ENCODE measurements at places on chromosomes 1 and 21.

DNA sequence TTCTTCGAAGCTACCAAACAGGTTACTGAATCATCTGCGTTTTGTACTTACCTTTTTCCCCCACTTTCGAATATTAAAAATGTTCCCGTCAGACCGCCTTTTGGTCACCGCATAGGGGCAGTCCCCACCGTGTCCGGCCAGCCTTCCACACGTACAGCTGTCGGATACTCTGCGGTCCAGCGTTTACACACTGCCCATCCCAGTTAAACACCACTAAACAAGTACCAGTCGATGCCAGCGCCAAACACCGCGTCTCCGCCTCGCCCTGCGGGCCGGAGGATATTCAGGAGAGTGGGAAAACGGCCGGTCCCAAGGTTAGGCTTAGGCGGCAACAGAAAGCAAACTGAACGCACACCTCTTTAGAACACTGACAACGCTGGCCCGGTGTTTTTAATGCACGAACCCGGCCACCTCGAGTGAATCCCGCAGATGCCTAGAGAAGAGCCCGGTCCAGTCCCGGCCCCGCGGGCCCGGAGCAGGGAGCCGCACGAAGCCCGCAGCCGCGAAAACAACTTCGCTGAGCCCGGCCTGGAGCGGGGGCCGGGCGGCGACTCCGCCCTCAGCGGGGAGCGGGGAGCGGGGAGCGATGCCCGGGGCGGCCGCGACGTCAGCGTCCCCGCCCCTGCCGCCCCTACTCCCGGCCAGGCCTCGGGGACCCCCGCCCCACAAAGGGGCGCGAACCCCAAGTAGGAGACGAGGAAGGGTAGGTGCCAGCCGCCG is 730 bp upstream of the PHF13 start:
- peak; percentile 62 for DNase-seq

- no peak for DNase-seq
Measured at GRCh38 chr1:167463080-167463479, 55.2 kb downstream of the CD247 start.

GRCh38 chr1:26811057-26811456 is 15.4 kb upstream of the ZDHHC18 start:
- no peak for DNase-seq

- no peak for DNase-seq
Measured at GRCh38 chr1:41360074-41360785, 1.0 kb upstream of the FOXO6 start.

DNA sequence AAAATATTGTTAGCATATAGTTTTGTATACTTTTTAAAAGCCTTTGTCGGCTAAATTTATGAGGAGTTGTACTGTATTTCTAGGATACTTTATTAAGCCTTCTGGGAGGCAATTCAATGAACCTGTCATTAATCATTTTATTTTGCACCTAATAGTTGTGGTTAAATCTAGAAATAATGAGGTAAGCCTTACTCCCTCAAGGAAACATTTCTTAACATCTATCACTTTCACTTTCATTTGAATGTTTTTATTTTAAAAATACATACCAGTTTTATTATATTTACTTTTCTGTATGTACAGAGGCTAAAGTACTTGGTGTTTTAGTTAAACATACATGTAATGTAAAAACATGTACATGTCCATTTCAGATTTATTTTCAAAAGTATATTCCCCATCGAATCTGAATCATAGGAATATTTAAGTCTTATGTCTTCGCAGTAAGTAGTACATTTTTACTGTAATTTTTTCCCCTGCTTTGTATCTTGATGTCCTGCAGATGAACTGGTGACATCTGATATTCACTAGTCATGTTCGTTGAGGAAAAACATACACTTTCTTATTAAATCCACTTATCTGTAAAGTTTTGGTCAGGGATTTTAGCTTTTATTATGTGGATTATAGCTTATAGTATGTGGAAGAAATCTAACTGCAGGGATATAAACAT is 82.8 kb downstream of the DISP1 start:
- DNase-seq = no peak

DNA sequence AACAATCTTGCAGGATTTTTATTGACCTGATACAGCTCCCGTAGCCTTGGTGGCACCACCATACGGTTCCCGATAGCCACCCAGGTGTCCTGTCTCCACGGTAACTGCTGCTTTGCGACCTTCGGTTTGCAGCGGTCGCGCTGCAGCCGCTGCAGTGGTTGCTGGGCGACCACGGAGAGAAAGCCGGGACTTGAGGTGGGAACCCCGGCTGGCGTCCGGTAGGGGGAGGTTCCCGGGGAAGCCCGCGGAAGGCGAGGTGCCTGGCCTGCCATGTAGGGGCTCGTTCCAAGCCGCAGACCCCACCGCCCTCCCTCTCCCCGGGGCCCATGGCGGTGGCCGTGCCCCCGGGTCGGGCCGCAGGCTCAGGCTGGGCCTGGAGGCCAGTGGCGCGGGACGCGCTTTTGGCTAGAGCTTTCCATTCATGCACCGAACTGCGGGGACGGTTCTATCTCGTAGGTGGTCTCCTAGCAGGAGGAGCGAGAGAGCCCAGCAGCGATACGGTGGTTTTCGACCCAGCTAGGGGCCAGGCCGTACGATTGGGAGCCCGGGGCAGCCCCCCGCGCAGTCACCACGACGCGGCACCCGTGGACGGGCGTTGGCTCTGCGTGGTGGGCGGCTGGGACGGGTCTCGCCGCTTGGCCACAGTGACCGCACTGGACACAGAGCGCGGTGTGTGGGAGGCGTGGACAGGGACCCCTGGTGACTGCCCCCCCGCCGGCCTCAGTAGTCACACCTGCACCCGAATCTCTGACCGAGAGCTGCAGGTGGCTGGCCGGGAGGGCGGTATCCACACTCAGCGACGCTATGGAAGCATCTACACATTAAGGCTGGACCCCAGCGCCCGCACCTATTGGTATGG is at the start of gene KLHDC9:
KLHDC9 (plus strand) TSS at position 152 of the 859 bp plus-strand sequence; CDS start at position 327, 175 bp downstream.
- DNase-seq = peak; percentile 67

DNA sequence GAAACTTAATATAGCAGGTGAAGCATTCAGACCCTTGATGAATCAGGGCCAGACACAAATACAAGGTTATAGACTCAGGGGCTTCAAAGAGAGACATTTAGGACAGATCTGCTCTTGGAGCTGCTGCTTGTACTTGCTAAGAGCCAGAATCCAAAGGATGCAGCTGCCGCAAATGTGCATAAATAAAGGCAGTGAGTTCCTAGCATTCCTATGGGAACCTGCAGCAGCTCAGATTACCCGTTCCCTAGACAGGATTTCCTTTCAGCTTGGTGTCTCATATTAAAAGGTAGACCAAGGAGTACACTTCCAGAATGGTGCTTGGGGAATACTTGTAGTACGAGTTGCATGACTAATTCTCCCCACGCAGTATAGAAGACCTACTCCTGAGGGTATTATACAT is 9.7 kb upstream of the LRRC53 start:
- no peak for DNase-seq

GRCh38 chr1:160104486-160104885 is 6.1 kb upstream of the IGSF8 start:
- DNase-seq = no peak

GRCh38 chr1:79460773-79461436 is 454.4 kb upstream of the ADGRL4 start:
- no peak for DNase-seq

- no peak for DNase-seq
Measured at GRCh38 chr1:201095581-201095980, 16.6 kb downstream of the CACNA1S start.

DNA sequence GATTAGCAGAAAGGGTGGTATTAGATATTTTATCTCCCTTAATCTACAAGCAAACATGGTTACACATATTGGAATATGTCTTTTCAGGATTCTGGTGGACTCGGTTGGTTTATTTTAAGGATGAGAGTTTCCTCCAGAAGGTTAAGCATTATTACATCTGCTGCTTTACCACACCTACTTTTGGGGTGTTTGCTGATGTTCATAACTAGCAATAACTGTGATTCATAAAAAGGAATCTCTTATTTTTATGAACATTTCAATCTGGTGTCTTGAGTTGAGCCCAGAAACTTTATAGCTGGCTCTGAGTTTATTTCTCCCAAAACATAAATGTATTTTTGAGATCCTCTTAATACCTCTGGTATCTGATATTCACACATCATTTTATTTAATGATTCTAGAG is 82.7 kb downstream of the LRRC8D start:
- DNase-seq = no peak

DNA sequence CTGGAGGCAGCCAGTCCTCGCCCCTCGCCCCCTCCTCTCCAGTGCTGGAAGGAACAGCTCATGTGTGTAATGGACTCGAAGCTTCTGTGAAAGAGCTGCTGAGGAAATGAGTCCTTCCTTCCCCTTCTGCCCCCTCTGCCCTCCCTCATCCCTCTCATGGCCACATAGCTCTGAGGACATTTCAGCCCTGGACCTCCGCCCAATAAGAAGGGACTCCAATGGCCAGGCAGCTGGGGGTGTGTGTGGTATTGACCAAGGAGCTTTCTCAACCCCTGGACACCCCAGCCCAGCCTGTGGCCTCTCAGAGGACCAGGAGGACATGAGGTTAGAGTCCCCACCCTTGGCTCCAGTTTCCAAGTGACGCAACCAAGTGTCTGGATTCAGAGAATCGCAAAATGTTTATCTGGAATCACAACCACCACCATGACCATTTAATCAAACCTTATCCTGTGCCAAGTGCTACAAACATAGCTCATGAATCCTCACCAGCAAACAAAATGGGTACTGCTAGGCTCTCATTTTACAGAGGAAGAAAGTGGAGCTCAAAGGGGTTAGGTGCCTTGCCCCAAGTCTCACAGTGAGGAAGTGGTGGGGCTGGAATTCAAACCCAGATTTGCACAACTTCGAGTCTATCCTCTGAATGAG is 47.8 kb upstream of the ECE1 start:
- no peak for DNase-seq

GRCh38 chr1:46496505-46496904 is 6.9 kb downstream of the DMBX1 start:
- DNase-seq = no peak

DNA sequence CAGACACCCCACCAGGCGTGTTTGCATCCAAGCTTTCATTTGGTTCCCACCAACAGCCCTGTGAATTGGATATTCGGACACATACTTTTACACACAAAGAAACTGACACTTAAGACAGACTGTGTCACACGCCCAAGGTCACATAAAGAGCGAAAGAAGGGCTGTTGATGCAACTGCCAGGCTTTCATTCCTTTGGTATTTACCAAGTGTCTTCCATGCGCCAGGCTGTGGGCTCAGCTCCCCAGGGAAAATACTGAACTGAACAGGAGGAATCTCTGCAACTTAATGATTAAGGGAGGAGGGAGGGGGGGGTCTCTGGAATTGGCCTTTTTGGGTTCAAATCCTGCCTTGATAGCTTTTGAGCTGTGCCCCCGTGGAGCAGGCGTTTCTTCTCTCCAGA is 122.8 kb downstream of the ACTL8 start:
- DNase-seq = no peak

GRCh38 chr21:26800001-26800400 is 45.2 kb downstream of the ADAMTS1 start:
- DNase-seq = no peak

DNA sequence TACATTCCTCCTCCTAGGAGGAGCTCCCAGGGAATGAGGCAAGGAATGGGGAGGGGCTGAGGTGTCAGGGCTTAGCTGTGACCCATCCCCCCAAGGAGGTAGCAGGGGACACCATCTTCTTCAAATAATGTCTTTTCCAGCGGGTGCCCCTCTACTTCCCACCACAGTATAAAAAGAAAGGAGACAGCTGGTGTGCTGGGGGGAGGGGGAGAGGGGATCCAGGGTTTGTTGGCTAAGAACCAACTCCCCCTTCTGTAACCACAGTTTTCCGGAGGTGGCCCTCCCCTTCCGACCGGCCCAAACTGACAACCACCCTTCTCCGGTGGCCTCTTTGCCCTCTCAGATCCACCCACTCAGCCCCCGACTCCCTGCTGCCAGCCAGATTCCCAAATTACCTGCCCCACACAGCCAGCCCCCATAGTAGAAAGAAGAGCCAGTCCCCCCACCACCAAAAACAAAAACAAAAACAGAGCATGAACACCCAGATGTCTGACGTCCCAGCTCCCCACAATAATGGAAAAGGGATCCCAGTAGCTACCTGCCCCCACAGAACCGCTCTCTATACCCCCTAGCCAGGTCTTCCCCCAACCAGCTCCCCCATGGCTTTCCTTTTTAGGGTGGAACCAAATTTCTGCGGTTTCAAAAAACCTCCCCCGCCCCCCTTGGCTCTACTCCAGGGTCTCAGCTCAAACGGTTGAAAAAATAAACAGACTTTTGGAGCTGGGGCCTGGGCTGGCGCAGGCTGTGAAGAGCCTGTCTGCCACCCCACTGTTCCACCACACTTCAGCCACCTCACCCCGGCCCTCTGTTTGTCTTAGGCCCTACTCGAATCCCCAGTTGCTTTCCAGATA is 2.1 kb downstream of the ARHGEF2 start:
- DNase-seq = peak; percentile 55

- DNase-seq = no peak
Measured at GRCh38 chr1:2327841-2328240, 63.5 kb downstream of the MORN1 start.

GRCh38 chr21:28899744-28900143 is 92.9 kb downstream of the LTN1 start:
- DNase-seq = peak; percentile 24

DNA sequence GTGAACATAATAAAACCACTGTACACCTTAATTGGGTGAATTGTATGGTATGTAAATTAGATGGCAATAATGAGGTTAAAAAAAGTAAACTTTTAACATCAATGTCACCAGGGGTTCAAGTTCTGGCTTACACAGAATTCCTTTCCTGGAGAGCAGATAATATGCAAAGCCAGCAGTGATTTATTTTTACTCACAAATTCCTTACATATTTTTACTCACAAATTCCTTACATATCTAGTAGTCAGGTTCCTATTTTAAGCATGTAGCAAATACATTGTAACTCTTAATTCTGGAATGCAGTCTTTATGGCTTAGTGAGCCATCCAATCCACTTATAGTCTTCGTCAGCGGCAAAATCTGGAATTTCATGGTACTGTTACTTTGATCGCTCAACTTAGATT is 1.3 kb upstream of the UBE4B start:
- no peak for DNase-seq

GRCh38 chr21:41289431-41289830 is 27.2 kb upstream of the FAM3B start:
- DNase-seq = no peak

- no peak for DNase-seq
Measured at GRCh38 chr21:41774467-41775148, 7.8 kb upstream of the RIPK4 start.

DNA sequence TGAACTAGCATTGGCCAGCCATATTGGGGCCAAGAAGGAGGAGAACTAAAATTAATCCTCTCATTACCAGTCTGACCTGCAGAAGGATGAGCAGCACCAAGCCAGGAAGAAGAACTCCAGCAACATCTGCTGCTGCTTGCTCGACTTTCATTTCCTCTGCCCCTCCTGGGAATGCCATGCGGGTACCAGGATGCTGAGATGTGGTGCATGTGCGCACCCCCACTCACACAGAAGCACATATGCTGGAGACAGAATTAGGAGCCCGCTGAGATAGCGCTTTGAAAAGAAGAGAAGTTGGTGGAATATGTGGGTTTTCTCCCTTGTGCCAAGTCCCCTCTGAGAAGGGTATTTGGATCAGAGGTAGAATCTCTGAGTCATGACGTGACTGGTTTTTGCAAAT is 70.4 kb downstream of the PLXNA2 start:
- no peak for DNase-seq

GRCh38 chr1:63888984-63889383 is 115.2 kb downstream of the ROR1 start:
- peak; percentile 49 for DNase-seq

Measured in mammary epithelial cell (primary cell).